ENCODE measurements at places on chromosomes 5 and 9.

GRCh38 chr9:4174546-4175175 is 125.2 kb downstream of the GLIS3 start:
- DNase-seq: no peak

DNA sequence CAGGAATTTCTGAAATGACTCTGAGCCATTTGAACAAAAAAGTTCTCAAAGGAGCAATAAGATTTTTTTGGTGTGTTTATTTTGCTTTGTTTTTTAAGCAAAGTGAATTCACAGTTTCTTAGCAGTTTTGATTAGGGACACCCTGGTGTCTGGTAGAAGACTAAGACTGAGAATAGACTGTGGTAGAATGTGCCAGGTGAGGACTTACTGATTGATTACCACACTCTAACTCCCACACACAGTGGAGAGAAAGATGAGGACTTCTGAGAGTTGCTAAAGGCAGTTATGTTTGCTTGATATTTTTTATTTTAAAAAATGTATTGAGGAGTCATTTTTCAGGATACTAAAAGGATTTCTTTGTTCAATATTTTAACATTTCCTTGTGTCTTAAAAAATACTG is 175.1 kb downstream of the CD180 start:
- no peak for DNase-seq

- DNase-seq: no peak
These were observed 17.2 kb downstream of the SLC1A1 start for GRCh38 chr9:4507306-4508130.

GRCh38 chr5:115262011-115262320 is 711 bp downstream of the PGGT1B start:
- DNase-seq: no peak

GRCh38 chr9:77811832-77812231 is 163.7 kb upstream of the GNA14 start:
- no peak for DNase-seq

DNA sequence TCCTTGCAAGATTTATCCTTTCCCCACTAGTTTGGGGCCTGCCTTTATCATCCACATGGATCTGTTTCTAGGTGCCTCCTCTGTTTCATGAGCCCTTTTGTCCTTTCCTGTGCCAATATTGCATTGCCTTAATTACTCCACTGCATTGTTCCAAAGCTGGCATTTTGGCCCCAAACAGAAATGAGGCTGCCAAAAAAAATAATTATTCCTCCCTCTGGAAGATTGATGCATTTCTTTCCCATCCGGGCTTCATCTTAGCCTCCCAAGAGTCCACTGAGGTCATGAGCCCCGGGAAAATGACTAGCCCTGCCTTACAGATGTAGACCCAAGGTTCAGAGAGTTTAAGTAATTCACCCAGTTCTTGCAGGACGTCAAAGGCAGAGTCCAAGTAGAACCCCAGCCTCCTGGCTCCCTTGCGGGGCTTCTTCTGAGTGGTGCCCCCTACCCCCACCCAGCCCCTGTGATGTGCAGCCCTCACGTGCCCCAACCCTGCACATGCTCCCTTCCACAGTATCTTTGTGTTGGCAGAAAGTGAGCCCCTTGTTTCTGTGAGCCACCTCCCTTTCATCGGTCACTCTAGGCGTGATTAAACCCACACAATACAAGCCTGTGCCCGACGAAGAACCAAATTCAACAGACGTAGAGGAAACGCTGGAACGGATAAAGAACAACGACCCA is 62.1 kb downstream of the TMOD1 start:
- no peak for DNase-seq

GRCh38 chr5:32679218-32679617 is 31.9 kb upstream of the NPR3 start:
- no peak for DNase-seq

DNA sequence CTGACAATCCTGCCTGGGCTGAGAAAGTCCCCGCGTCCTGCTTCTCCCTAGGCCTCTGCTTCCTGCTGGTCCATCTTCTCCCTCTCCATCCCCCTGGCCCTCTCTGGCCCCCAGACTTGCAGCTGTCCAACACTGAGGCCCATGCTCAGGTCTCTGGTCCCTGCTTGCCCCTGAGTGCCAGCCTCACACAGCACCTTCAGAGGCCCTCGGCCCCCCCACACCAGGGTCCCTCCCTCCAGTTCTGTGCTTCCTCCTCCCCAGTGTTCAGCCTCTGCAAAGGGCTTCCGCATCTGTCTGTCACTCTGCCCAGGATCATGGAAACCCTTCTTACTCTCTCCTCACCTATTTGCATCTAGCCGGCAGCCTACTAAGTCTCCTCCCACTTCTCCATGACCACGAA is 62.4 kb upstream of the CTSL start:
- no peak for DNase-seq

DNA sequence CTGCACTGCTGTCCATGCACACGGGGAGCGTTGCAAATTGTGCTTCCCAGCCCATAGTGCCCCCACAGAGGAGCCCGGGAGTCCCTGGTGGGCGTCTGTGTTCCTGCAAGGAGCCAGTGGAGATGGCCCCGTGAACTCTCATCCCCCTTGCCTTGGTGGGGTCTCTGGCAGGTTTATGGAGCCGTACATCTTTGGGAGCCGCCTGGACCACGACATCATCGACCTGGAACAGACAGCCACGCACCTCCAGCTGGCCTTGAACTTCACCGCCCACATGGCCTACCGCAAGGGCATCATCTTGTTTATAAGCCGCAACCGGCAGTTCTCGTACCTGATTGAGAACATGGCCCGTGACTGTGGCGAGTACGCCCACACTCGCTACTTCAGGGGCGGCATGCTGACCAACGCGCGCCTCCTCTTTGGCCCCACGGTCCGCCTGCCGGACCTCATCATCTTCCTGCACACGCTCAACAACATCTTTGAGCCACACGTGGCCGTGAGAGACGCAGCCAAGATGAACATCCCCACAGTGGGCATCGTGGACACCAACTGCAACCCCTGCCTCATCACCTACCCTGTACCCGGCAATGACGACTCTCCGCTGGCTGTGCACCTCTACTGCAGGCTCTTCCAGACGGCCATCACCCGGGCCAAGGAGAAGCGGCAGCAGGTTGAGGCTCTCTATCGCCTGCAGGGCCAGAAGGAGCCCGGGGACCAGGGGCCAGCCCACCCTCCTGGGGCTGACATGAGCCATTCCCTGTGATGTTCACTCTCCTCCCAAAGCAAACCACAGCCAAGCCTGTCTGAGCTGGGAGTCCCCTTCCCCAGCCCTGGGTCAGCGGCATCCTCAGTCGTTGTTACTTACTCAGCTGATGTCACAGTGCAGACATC is 3.1 kb downstream of the MRPS2 start:
- DNase-seq: no peak

- DNase-seq: no peak
These were observed 147.4 kb upstream of the LRRTM2 start for GRCh38 chr5:139022528-139022927.

DNA sequence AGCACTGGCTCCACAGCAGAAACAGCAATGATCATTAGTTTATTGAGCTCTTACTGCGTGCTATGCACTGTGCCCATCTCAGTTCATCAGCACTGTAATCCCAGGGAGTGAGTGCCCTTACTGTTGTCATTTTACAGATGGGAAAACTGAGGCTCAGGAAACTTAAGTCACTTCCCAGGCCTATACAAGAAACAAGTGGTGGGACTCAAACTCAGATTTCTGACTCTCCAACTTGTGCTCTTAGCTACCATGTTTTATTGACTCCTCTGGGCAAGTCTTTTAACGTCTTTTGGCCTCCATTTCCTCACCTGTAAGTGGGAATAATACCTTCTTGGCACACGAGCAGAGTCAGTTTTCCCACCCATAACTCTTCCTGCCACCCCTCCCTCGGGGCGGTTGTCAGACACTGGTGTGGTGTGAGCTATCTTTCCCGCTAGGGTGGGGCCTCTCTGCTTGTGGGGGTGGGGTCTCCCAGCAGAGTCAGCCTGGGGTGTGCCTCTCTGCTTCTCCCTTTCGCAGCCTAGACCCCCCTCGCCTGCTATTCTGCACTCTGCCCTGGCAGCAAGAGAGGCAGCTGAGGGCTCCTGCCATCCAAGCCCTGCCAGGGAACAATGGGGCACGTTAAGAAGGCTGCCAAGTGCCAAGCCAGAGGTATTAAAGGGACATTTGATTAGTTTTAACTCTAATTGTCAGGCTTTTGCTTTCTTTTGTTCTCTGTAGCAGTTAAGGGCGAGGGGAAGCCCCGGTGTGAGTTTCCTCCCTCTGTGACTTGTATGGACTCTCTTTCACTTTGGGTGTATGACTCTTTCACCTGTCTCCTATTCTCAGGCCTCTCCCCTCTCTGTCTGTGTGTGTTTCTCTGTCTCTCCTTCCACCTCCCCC is 12.1 kb downstream of the GALNT10 start:
- DNase-seq: no peak

- no peak for DNase-seq
These were observed 4.2 kb downstream of the ZBTB43 start for GRCh38 chr9:126809068-126809467.

GRCh38 chr9:89993678-89994630 is 389.1 kb downstream of the GADD45G start:
- no peak for DNase-seq

- no peak for DNase-seq
These were observed 41.9 kb upstream of the IPPK start for GRCh38 chr9:92711844-92712243.

- no peak for DNase-seq
These were observed 58.5 kb upstream of the ANXA1 start for GRCh38 chr9:73093016-73093739.

DNA sequence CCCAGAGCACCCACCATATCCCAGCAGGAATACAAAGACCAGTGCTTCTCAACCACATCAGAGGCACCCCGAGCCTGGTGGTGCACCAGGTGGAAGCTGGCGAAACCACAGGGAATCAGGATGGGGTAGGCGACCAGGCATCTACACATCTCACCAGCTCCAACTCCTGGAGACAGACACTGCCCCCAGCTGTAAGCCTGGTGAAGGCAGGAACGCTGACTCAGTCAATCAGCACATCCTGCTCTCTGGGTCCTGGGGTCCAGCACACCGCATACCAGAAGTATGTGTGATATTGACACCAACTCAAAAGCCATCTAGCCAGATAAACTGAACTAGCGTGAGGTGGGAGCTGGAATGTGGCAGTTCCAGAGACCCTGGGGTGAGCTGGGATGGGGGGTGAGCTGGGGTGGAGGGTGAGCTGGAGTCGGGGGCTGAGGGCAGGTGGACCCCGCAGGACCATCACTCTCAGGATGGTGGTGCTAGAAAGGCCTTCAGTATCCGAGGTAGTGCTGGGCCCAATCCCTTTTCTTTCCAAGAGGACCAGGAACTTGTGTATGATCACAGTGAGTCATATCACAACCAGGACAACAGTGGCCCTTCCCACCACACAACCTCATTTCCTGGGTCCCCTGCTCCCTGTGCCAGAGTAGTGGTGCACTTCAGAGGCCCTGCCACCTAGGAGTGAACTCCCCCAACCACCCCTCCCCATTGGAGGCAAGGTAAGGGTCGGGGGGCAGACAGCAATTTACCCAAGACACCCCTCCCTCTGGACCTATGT is 2.5 kb downstream of the DBN1 start:
- DNase-seq: no peak

- no peak for DNase-seq
These were observed 12.8 kb downstream of the AFAP1L1 start for GRCh38 chr5:149284501-149284900.

DNA sequence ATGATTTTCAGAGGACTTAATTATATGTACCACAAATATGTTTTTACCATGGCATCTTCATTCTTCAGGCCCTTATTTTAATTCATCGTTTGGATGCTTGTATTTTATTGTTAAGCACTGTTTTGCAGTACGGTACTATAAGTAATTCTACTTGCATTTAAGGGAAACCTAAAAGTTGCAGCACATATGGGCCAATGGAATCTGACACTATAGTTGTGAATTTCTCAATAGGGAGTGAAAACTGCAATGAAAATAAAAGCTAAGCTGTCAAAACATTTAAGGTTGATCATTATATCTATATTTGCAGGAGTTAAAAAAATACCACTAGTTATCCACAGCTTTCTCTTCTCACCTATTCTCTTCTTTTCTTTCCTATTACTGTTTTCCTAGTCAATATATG is 1071.8 kb downstream of the MAT2B start:
- no peak for DNase-seq

- no peak for DNase-seq
These were observed 105.7 kb downstream of the INSYN2B start for GRCh38 chr5:169874621-169875020.

DNA sequence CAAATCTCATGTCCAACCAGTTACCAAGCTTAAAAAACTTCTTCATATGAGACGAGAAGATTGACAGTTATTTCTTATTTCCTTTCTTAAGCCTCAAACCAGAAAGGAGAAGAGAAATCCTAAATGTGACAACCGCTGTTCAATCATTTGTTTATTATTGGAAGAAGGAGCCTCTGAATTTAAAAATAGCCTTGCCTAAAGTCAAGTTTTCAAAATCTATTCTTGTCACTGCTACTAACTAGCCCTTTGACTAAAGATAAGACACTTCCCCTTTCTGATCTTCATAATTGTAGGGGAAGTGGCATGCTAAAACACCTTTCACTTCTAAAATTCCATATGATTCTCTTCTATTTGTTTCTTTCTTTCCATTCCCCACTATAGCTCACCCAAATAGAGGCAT is 106.2 kb upstream of the EMB start:
- no peak for DNase-seq

DNA sequence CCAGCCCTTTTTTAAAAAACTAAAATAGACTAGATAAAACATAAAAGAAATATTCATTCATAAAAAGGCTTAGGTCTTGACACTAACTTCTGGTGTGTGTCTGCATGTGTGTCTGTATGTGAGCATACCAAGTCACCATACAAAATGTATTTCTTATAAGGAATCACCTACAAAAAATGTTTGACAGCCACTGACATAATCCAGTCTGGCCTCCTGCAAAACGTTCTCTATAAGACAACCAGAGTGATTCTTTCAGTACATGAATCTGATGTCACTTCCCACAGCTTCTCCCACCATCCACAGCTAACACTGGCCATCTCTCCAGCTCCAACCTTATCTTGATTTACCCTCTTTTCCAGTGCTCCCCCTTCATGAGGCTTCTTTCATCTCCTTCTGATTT is 192.3 kb downstream of the TLE1 start:
- no peak for DNase-seq

- no peak for DNase-seq
These were observed 75.5 kb downstream of the TSPAN17 start for GRCh38 chr5:176722757-176723156.

- no peak for DNase-seq
These were observed 34.1 kb downstream of the STARD4 start for GRCh38 chr5:111478266-111478665.
